ENCODE measurements at places on chromosomes 3 and 15. TPM values are rescaled to one million over a fixed set of nuclear protein-coding genes. Genes with fewer than 3 reads are reported as not detected.
A peak's percentile ranks its signal among the peaks of the same experiment; 100 is the strongest.

- no peaks in the 10 kb centered on the region for H3K4me1 ChIP-seq
- H3K4me3 ChIP-seq, result no peak overlapping the region
- H3K36me3 ChIP-seq, result no peaks in the 10 kb centered on the region
- H3K27me3 ChIP-seq, result peaks cover 15% of the 10 kb centered on the region
- no peak overlapping the region for H3K27ac ChIP-seq
These were observed 68.8 kb upstream of the DLG1 start for GRCh38 chr3:197367081-197367780.

- H3K27ac ChIP-seq, result no peak overlapping the region
- H3K36me3 ChIP-seq, result no peaks in the 10 kb centered on the region
These were observed 80.8 kb upstream of the SCN5A start for GRCh38 chr3:38730281-38730680.

DNA sequence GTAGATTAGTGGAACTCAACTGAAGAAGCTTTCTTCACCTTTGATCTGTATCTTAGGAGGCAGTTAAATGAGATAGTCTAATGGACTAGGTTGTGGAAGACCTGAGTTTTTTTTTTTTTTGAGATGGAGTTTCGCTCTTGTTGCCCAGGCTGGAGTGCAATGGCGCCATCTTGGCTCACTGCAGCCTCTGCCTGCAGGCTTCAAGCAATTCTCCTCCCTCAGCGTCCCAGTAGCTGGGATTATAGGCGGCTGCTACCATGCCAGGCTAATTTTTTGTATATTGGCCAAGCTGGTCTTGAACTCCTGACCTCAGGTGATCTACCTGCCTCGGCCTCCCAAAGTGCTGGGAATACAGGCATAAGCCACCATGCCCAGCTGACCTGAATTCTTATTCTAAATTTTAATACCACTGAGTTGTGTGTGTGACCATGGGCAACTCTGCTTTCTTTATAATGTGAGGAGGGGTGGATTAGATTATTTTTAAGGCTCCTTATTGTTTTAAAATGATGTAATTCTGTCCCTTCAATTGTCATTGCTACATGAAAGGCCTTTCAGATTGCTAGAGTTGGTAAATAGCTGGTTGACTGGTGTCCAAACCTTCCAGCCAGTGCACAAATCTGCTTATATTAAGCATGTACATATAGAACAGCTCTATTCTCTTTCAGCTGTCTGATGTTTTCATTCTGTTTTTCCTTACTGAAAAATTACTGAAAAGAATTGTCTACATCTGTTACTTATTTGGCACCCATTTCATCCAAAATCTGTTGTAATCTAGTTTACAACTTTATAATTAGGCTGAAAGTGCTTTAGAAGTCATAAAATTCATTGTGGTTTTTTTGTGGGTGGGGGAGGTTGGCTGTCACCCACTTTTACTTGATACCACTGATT, 2.3 kb downstream of the LNP1 start:
- no peak for DNase-seq
- H3K27ac ChIP-seq, result no peak overlapping the region
- peak overlapping the region; percentile 93 for H3K4me3 ChIP-seq
- peaks cover 33% of the 10 kb centered on the region for H3K4me1 ChIP-seq
- no peaks in the 10 kb centered on the region for H3K27me3 ChIP-seq

DNA sequence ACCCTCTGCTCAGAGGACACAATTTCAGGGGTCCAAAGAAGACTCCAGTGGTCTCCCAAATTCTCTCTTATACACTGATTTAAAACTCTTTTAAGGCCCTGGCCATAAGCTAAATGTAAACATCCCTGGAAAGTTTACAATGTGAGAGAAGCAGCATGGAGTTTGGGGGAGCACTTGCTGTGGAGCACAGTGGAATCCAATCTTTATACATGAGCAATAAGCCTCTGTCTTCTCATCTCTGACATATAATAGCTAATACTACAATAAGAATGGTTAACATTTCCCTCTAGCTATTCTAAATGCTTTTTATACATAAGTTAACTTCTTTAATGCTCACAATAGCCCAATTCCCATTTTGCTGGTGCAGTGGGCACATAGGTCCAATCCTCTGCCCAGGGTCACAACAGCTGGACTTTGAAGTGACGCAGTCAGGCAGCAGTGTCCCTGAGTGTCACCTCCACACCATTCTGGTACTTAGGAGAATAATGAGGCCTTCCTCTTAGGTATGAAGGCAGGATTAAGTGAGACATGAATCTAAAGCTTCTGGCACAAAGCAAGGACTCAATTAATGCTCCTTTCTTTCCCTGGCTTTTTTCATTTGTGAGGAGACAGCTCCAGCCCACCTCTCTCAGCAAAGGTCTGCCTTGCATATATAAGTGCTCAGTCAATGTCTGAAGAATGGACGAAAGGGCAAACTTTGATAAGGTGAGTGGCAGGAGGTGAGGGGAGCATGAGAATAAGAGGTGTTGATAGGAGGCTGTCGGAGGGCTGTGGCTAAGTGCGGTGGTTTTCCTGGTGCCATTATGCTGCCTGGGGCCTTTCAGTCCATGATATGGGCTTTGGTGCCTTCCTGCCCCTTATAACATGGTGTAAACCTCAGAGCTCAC, 26.3 kb downstream of the CCNL1 start:
- no peaks in the 10 kb centered on the region for H3K36me3 ChIP-seq
- no peak for DNase-seq
- peak overlapping the region; percentile 7 for H3K27ac ChIP-seq
- H3K27me3 ChIP-seq, result no peaks in the 10 kb centered on the region
- peaks cover 49% of the 10 kb centered on the region for H3K4me1 ChIP-seq

DNA sequence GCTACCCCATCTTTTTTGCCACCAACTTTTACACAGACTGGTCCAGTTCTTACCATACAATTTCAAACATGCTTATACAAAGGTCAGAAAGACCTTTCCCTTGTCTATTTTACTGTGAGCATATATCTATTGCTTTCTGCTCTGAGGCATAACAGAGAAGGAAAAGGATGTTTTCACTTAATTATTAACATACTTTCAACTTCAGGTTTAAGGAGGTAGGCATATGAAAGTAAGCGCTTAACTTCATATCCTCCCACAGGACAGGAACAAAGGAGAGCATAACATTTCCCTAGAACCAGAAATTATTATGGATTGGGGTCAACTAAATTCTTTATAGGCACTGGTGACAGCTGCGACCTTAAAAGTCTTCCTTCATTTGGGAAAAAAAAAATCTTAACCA, 1.1 kb downstream of the MYEF2 start:
- H3K36me3 ChIP-seq, result no peaks in the 10 kb centered on the region
- DNase-seq, result no peak
- peaks cover 9% of the 10 kb centered on the region for H3K4me1 ChIP-seq

- no peak overlapping the region for H3K27ac ChIP-seq
- no peak for DNase-seq
- no peaks in the 10 kb centered on the region for H3K27me3 ChIP-seq
- no peaks in the 10 kb centered on the region for H3K4me1 ChIP-seq
- H3K4me3 ChIP-seq, result no peak overlapping the region
These were observed 170.6 kb downstream of the TBL1XR1 start for GRCh38 chr3:177026505-177027277.

Gene STX19
- not detected for total RNA-seq

Gene GMPPB
- 83.5 TPM for total RNA-seq

Gene WDR93
- total RNA-seq, result not detected

Gene PSTPIP1
- 161 TPM for total RNA-seq

Data from natural killer cell treated with Interleukin-12 subunit alpha and Interleukin-12 subunit beta and Interleukin-15 and Interleukin-18, amount 100 ng/mL, for 72 hours (primary cell).